ENCODE measurements at places on chromosomes 5 and 9. TPM values are rescaled to one million over a fixed set of nuclear protein-coding genes. Genes with fewer than 3 reads are reported as not detected.

Gene CNTNAP3
- total RNA-seq, result not detected

- DNase-seq, result no peak
- H3K4me1 ChIP-seq, result peaks cover 19% of the 10 kb centered on the region
- no peak overlapping the region for H3K27ac ChIP-seq
- no peak overlapping the region for H3K4me3 ChIP-seq
These were observed 9.0 kb upstream of the PHF19 start for GRCh38 chr9:120885958-120886357.

DNA sequence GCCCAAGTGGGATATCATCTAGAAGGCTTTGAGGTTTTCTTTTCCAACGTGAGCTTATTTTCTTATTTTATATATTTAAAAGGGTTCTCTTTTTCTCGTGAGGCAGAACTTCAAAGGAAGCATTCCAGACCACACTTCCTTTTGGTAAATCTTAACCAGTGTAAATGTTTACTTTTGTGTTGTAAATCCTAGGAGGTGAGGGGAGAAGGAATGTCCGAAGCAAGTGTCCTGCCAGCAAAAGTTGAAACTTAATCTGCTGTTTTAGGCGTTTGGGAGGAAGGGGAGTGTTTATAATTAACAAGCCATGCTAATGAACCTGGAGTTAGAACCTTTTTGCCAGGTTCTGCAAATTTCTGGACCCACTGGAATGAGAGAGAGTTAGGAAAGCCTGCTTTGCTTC, 37.9 kb downstream of the WWC1 start:
- no peaks in the 10 kb centered on the region for H3K4me1 ChIP-seq
- no peak overlapping the region for H3K4me3 ChIP-seq
- no peaks in the 10 kb centered on the region for H3K36me3 ChIP-seq
- no peak for DNase-seq

- H3K4me3 ChIP-seq, result no peak overlapping the region
- no peak overlapping the region for H3K27ac ChIP-seq
- H3K4me1 ChIP-seq, result no peaks in the 10 kb centered on the region
These were observed 152.9 kb upstream of the PHYKPL start for GRCh38 chr5:178385496-178385890.

DNA sequence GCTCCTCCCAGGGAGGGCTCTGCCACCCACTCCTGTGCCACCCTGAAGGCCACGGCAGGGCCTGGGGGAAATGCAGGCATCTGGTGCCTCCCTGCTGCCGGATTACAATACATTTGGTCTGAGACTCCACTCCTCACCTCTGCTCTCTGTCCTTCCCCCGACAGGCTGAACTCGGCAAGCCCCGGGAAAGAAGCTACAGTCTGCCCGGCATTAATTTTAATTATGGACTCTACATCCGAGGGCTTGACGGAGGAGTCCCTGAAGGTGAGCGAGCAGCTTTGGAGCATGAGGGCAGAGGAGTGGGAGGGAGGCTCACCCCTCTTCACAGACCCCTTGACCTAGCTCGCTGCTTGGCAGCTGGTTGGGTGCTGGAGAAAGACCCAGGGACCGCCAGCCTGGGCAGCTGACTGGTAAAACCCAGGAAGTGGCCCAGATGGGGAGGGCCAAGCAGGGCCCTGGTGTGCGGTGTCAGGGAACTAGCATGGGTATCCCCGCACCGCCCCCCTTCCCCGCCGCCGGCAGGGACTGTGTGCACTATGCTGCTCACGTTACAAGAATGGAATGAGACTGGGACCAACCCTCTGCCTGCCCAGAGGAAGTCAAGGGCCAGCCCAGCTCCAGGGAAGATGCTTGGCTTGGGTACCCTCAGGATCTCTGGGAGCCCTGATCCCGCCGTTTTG, 83.7 kb upstream of the BARHL1 start:
- no peak overlapping the region for H3K27ac ChIP-seq
- no peaks in the 10 kb centered on the region for H3K27me3 ChIP-seq
- DNase-seq, result no peak
- no peaks in the 10 kb centered on the region for H3K36me3 ChIP-seq

DNA sequence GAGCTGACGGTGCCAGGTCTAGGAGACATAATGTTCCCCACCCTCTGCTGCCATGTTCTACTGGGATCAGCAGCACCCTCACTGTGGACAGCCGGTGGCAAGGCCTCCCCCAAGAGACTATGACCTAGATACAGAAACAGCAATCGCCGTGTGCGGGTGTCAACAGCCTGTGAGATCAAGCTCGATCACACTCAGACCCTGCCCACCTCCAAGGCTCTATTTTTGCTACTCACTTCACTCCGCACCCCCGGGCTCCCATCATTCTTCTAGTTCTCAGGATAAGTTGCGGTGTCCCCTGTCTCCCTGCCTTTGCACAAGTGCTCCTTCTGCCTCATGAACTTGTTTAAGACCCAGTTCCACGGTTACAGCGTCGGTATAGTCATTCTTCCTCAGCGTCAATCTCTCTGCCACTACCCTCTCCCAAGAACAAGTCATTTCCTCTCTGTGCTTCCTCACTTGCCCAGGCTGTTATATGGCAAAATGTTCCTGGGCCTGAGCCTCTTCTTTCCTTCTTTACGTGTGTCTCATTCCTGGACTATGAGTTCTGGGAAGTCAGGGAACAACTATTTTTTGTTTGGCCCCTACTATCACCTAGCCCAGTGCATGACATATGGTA, 5.4 kb upstream of the DOCK8 start:
- no peak overlapping the region for H3K4me3 ChIP-seq
- H3K27ac ChIP-seq, result no peak overlapping the region
- no peaks in the 10 kb centered on the region for H3K27me3 ChIP-seq
- DNase-seq, result no peak
- no peaks in the 10 kb centered on the region for H3K36me3 ChIP-seq

- H3K36me3 ChIP-seq, result no peaks in the 10 kb centered on the region
- no peak overlapping the region for H3K27ac ChIP-seq
- H3K27me3 ChIP-seq, result no peaks in the 10 kb centered on the region
These were observed 150.5 kb upstream of the ELL2 start for GRCh38 chr5:96112123-96112670.

Gene WNK2
- not detected for total RNA-seq

Gene GABRA1
- total RNA-seq, result not detected

DNA sequence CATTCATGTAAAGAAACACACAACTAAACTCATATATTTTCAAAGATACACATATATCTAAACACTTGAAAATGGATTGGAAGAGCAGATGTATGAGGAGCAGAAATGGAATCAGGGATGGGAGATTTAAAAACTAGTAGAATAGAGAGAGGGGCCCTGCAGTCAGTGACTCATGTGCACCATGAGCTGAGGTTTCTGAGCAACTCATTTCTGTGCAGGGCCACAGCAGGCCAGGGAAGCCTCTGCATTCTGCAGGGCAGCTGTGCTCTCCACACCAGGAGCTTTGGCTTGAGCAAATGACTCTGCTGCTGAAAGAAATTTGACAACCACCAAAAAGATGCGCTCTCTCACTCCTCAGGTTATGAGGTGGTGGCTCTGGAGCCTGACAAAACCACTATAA, 27.1 kb downstream of the LHX6 start:
- H3K4me1 ChIP-seq, result no peaks in the 10 kb centered on the region
- H3K27me3 ChIP-seq, result no peaks in the 10 kb centered on the region
- no peak for DNase-seq
- no peak overlapping the region for H3K4me3 ChIP-seq
- no peak overlapping the region for H3K27ac ChIP-seq

Gene PKD2L2
- 0.78 TPM for total RNA-seq

Gene FOXD4
- not detected for total RNA-seq

DNA sequence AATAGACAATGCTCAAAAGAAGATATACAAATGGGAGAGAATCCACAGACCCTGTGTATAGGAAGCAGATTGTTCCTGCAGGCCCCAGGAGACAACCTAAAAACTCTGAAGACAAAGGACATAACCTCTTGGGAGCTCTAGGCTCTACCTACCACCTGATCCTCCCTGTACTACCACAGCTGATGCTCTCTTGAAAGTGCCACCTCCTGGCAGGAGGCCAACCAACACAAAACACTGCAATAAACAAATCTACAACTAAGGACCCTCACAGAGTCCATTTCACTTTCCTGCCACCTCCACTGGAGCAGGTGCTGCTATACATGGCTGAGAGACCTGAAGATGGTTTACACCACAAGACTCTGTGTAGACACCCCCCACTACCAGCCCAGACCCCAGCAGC, 49.0 kb downstream of the STARD4 start:
- H3K4me1 ChIP-seq, result no peaks in the 10 kb centered on the region
- no peak for DNase-seq
- no peaks in the 10 kb centered on the region for H3K36me3 ChIP-seq

DNA sequence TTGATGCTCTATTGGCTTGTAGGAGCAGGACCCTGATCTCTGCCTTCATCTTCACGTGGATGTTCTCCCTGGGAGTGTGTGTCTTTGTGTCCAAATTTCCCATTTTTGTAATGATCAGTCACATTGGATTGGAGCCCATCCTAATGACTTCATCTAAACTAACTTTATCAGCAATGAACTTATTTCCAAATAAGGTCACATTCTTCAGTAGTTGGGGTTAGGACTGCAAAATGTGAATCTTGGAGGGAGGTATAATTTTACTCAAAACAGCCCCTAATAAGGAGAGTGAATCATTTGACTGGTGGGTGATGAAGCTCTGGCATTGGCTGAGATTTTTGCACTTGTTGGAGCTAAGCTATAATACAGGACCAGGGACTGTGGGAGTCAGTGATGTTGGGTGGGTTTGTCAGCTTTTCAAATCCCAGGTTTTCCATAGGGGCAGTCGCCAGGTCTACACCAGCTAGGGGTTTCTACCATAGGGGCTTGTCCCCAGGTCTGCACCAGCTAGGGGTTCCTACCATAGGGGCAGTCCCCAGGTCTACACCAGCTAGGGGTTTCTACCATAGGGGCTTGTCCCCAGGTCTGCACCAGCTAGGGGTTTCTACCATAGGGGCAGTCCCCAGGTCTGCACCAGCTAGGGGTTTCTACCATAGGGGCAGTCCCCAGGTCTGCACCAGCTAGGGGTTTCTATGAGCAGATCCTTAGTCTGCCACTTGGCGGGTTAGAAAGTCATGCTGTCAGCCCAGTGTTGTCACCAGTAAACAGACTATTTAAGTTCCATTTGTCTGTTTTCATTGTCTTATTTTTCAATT, 382.6 kb upstream of the DAP start:
- DNase-seq, result no peak
- no peak overlapping the region for H3K4me3 ChIP-seq
- H3K4me1 ChIP-seq, result no peaks in the 10 kb centered on the region
- no peak overlapping the region for H3K27ac ChIP-seq

DNA sequence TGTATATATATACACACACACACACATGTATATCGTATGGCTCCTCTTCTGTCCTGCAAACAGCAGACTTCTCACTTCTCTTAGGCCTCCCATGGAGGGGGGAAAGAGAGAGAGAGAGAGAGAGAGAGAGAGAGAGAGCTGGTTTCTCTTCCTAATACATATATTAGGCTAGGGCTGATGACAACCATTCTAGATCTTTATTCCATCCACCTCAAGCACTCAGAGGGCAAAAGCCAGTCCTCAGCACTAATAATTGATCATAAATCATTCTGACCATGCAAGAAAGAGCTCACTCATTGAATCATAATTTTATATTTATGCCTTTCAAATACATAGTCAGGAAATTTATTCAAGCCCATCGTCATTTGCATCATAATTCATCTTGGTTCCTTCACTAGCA, 47.0 kb downstream of the CFAP90 start:
- H3K4me3 ChIP-seq, result no peak overlapping the region
- no peak overlapping the region for H3K27ac ChIP-seq
- DNase-seq, result no peak
